CD4-positive, alpha-beta T cell treated with Interleukin-15 for 1 hour (primary cell): ENCODE measurements at places on chromosomes 2 and 18.

GRCh38 chr2:146986161-146986560 is 858.7 kb upstream of the ACVR2A start:
- DNase-seq: no peak

- DNase-seq: no peak
Observed at GRCh38 chr2:161703863-161704262, 79.6 kb downstream of the SLC4A10 start.

DNA sequence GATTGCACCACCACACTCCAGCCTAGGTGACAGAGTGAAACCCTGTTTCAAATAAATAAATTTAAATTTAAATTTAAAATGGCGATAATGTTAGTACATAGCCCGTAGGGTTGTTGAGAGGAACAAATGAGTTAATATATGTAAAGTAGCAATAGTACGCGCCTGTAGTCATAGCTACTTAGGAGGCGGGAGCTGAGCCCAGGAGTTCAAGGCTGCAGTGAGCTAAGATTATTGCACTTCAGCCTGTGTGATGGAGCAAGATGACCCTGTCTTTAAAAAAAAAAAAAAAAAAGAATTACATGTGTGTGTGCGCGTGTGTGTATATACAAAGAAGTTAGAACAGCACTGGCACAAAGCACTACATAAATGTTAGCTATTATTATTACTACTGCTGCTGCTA is 117.4 kb upstream of the ARL5A start:
- DNase-seq: no peak

DNA sequence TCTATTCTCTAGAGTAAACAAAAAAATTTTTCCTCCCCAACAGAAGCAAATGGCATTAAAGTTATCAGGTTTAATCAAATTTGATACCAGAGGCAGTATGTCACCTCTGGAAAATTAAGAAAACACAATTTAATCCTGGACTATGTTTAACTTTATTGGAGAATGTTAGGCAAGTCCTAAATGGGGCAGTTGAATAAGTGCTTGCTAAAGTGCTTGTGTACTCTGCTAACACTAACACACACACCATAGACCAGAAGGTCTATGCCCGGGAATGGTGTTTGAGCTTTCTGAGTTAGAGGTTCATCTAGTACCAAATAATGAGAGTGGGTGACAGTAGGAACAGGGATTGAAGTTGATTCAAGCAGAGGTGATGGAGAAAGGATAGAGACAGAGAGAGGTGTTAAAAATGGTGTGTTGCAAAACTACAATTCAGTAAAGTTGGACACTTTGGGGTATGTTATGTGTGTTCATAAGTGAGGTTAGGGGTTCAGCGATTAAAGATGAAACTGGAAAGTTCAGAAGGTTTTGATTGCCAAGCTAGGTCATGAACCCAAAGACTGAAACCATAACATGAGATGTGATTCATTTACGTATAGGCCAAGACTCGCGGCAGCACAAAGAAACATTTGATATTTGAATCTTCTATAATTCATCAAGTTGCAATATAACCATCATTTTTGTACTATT is 40.5 kb upstream of the PEX13 start:
- DNase-seq: no peak

DNA sequence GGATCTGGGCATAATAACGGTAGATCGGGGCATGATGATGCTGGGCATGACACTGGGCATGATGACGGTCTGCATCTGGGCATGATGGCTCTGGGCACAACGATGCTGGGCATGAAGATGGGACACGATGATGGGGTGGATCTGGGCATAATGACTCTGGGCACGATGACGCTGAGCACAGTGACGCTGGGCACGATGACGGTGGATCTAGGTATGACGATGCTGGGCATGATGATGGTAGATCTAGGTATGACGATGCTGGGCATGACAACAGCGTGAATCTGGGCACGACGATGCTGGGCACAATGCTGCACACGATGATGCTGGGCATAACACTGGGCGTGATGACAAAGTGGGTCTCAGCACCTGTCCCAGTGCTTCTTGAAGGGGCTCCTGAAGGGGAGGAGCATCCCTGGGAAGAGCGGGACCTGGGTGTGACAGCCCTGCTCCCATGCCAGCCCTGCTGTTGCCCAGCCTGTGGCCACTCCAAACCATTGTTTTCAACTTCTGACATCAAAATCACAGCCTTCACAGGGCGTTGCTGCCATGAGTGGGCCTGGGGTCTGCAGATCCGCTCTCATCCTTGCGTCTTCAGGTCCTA is 30.4 kb upstream of the ALLC start:
- no peak for DNase-seq

DNA sequence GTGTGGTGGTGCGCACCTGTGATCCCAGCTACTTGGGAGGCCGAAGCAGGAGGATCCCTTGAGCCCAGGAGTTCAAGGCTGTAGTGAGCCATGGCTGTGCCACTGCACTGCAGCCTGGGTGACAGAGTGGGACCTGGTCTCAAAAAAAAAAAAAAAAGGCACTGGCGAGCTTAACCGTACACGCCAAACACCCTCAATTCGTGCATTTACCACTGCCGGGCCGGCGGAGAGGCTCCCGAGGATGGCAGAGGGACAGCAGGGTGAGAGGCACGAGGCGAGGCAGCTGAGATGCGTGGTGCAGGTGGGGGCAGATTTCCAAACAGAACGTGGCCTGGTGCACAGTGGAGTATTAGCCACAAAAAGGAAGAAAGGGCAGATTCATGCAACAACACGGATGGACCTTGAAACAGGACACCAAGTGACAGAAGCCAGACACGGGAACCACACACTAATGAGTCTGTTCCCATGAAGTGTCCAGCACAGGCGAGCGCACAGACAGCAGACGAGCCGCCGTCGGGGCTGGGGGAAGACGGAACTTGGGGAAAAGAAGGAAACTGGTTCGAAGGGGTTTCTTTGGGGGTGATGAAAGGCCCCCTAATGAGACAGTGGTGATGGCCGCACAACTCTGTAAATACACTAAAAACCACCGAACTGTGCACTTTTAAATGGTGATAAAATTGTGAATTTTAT is 27.4 kb downstream of the SLC66A2 start:
- peak; percentile 8 for DNase-seq

- DNase-seq: no peak
Observed at GRCh38 chr2:73852020-73852419, 23.3 kb downstream of the STAMBP start.

- DNase-seq: peak; percentile 23
Observed at GRCh38 chr2:23900541-23901322, 26.2 kb downstream of the ATAD2B start.

DNA sequence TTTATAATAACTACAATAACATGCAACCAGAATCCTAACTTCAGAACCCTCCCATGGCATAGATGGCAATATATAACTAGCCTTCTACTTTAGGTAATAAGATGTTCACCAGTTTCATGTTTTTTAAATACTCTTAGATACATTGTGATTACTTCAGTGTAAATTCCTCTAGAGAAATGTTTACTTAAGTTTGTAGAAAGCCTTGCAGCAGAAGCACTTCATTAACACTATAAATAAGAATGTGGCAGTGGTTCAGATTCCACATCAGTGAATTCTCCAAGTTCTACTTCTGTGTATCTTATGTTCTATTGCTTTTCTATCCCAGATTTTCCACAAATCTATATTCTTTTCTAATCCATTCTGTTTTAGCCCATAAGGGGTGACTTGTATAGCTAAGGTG is 1.2 kb upstream of the RAD51AP2 start:
- no peak for DNase-seq

- DNase-seq: no peak
Observed at GRCh38 chr18:63140997-63141777, 178.4 kb downstream of the BCL2 start.

DNA sequence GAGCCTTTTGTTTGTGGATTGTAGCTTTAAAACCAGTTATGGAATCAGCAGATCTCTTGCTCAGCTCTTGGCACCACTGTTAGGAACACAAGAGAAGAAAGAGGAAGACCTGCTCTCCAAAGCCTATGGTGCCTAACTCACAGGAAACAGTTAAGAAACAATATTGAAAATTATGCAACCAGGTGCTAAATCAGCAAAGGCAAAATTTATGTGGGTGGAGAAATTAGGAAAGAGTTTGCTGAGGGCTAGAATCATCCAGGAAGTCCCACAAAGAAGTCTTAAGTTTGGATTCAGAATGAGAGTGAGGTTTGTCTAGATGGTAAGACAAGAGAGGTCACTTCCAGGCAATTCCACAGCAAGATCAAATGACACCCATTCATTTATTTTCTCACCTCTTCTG is 49.4 kb downstream of the AOX1 start:
- DNase-seq: no peak

GRCh38 chr2:24328010-24328409 is 32.3 kb downstream of the ITSN2 start:
- no peak for DNase-seq

GRCh38 chr2:234828382-234829073 is 123.3 kb upstream of the SH3BP4 start:
- DNase-seq: no peak

DNA sequence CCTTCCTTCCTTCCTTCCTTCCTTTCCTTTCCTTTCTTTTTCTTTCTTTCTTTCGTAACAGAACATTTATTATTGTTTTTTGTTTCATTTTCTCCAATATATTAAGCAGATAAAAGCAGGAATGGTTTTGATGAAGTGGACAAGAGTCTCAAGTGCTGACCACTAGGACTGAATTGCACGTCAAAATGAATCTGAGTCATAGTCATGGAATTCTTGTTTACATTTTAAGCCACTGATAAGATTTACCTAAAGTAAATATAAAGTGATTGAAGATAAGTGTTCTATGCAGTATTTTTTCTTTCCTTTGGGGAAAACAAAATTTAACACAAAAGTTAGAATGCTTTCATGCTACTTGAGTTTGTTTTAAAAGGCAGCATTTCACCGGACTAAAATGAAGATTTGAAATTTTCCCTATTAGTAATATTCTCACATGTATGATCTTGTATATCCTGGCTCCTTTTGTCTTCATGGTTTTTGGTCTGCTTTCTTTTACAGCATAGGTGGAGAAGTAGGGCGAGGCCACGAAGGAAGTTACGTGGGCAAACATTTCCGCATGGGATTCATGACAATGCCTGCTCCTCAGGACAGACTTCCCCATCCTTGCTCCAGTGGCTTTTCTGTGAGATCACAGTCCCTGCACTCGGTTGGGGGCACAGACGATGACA is 113.5 kb downstream of the NYAP2 start:
- DNase-seq: no peak

DNA sequence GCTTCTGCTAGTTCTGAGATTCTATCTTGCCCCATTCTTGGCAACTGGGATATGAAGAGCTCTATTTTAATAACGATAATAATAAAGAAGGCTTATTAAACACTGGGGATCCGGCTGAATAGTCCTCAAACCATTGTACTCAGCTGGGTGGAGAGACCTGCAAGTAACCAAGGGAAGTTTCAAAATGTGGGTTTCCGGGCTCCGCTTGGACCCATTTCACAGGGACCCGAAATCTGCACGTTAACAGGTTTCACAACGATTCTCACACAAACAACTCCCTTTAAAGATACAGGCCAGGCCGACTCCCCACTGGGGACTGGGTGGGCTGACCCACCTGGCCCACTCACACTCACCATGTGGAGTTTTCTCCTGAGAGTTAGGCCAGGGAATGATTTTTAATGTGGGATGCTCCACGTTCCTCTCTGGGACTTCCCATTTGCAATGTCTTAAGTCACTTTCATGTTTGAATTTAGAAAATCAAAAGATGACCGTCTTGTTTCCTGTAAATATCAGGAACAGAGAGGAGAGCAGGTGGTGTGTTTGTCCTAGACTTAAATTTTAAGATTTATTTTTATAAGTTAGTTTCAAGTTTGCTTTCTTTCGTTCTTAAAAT is 96.3 kb downstream of the SH3RF3 start:
- DNase-seq: no peak

- DNase-seq: no peak
Observed at GRCh38 chr2:237315170-237315828, 98.7 kb downstream of the COL6A3 start.

GRCh38 chr18:79765491-79766245 is 32.1 kb upstream of the KCNG2 start:
- DNase-seq: no peak

DNA sequence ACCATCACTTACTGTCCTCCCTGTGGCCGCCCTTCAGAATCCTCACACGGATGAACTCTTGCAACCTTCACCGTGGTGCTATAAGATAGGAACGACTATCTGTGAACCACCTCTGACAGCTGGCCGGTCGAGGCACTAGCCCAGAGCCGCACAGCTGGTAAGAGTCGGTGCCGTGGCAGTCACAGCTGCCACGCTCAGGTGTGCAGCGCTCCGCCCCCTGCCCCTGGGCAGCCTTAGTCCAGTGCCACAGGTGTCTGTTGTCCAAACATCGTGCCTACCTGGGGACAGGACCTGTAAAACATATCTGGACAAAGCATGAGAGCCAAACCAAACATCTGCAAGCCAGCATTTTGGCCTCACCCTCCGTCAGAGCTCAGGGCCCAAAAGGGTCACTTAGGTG is 55.3 kb upstream of the SALL3 start:
- DNase-seq: no peak

GRCh38 chr2:44930274-44931197 is 11.0 kb upstream of the SIX3 start:
- no peak for DNase-seq

DNA sequence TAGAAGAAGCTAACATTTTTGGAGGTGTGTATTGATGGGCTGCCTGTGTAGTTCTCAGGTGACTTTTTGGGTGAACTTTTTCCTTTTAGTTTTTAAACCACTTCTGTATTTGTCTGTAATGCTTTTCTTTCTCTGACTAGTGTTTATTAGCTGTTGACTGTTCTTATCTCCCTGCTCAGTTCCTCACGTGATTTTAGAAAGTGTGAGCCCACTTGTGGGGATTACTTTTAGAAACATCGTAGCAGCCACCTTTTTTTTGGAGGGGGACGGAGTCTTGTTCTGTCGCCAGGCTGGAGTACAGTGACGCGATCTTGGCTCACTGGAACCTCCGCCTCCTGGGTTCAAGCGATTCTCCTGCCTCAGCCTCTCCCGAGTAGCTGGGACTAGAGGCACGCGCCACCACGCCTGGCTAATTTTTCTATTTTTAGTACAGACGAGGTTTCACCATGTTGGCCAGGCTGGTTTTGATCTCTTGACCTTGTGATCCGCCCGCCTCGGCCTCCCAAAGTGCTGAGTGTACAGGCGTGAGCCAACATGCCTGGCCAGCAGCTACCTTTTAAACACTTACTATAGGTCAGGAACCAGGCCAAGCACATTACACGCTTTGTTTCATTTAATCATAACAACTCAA is 9.2 kb upstream of the CDKL4 start:
- DNase-seq: no peak

DNA sequence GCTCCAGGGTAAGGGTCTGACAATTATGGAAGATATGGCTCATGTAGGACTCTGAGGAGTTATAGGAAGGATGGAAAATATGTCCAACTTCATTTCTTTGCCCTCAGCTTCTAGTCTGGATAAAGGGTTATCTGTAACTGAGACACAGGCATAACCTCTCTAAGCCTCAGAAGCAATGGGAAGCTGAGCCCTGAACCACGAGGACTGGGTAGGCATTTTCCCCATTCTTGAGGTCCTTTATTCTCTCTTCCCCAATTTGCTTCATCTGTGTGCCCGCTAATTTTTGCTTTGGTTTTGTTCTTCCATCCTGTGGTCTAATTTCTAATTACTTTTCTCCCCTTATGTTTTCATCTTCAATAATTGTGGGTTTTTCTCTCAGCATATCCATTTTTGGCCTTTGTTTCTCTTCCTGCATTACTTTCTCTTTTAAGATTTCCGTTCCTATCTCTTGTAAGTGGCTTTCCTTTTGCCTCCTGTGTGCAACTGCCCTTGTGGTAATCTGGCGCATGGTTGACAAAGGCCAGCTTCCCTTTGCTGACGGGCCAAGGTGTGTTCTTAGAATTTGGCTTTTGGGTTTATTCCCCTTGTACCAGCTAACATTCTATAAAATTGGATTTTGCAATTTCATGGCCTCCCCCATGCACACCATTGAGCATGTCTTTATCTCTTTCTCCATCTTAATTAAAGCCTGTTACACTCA is 343.8 kb downstream of the TXNL1 start:
- no peak for DNase-seq

- no peak for DNase-seq
Observed at GRCh38 chr2:208406474-208407451, at the start of gene PTH2R. Gene PTH2R (plus strand): TSS chr2:208406792. CDS start chr2:208407044, 252 bp downstream.
